ENCODE measurements at places on chromosomes 4 and X.

GRCh38 chr4:78863991-78864390 lies 75.2 kb downstream of the PAQR3 start:
- DNase-seq, result no peak

DNA sequence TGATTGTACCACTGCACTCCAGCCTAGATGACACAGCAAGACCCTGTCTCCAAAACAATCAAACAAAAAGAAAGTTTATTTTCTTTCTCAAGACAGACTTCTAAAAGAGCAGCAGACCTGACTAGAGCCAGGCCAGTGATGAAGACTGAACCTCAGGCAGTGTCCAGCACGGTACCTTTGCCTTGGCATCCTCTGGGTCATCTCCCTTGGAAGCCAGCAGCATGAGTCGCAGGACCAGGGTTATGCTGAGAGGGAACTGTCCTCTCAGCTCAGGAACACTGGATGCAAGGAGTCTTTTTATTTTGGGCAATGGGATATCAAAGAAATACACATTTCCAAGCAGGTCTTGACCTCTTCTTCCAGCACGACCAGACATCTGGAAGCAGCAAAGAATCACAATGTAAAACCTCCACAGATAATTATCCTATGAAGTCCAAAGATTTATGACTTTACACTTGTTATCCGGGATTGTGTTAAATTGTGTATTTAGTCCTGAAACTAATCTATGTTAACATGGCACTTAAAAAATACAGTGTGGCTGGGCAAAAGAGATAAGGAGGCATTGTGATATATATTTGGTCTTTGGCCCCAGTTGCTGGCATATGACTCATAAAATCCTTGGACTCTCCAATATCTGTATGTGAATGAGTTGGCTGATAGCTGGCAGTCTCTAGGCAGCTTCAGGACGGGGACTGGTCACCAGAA lies 66.0 kb upstream of the DDX60 start:
- no peak for DNase-seq

DNA sequence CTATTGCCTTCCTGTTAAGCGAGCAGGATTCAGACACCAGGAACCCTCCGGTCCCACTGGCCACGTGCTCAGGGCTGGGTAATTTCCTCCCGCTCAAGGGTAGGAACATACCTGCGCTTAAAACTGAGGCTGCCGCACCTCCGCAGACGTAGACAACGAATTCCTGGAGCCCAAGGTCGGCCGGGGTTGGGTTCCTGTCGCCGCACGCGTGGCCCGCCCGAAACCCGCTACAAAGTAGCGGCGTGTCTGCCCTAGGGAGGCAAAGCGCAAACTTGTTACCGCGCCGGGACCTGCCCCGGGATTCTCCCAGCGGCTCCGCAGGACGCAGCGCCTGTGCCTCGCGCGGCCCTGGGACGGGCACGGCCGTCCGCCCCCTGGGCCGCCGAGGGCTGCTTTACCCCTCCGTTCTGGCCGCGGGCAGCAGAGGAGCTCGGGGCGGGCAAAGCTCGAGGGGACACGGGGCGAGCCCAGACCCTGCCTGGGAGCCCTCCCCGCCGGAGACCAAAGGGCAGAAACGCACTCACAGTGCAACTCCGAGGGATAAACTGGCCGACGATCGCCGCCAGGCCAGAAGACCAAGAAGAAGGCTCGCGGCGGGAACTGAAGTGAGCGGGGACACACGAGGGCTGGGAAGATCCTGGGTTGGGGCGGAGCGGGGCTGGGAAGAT lies at the start of gene ERVMER34-1:
ERVMER34-1 (minus strand) TSS at position 607 of the 668 bp plus-strand sequence. CDS start 5,905 bp downstream, outside the sequence.
- DNase-seq, result no peak

GRCh38 chr4:128357286-128357685 lies 69.7 kb upstream of the PGRMC2 start:
- no peak for DNase-seq

All from activated T-helper 2 cell treated with anti-CD3 and anti-CD28 coated beads, Interferon-gamma antibody, Interleukin-2, Interleukin-4, amounts not matched to agents 10 μg/mL and 5 μg/mL and 100 μg/mL, durations not matched to agents 14 hours and 24 hours and 36 hours (primary cell).